Pulmonary artery endothelial cell (primary cell): ENCODE measurements at places on chromosomes 5 and 9. TPM values are rescaled to one million over a fixed set of nuclear protein-coding genes. Genes with fewer than 3 reads are reported as not detected.
A peak's percentile ranks its signal among the peaks of the same experiment; 100 is the strongest.

DNA sequence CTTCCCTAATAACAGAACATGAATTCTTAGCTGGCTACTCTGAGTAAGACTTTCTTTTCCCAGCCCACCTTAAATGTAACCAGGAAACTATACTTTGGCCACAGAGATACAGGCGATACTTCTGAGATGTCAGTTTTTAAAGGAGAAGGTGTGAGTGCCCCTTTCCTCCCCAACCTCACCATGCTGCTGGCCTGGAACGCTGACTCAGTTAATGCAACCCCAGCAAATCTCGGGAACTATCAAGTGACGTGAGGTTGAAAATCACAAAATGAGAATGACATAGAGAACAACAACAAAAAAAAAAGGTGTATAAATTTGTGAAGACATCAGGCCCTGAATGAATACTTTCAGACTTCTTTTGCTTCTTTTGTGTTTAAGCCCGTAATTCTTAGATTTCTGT, 13.7 kb downstream of the ZNF484 start:
- DNase-seq = no peak

DNA sequence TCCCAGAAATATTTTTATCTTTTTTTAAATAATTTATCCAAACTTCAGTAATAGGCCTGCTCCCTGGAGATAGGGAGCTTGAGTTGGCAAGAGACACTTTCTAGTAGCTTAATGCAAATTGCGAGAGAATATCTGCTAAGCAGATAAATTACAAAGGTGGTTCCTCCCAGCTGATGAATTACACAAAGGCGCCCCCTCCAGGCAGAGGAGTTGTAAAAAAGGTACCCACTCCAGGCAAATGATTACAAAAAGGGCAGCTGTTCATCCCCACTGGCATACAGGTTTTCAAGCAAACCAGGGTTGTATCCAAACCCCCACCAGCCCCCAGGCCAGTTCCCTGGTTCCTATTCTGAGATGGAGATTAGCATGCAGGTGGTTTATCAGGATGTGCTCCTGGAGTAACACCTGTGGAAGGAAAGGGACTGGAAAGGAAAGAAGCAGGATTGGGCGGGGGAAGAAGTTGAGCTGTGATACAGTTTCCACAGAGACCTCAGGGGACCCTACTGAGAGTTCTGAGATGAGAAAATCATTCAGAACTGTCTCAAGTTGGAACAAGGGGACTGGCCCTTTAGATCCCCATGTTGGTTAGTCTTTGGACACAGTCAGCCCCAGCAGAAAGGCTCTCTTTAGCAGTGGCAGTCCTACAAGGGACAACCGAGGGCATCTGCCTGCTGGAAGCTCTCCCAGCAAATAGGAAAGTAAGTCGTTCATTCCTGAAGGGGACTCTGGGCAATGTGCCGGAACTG, 25.5 kb downstream of the ESM1 start:
- no peak for DNase-seq

DNA sequence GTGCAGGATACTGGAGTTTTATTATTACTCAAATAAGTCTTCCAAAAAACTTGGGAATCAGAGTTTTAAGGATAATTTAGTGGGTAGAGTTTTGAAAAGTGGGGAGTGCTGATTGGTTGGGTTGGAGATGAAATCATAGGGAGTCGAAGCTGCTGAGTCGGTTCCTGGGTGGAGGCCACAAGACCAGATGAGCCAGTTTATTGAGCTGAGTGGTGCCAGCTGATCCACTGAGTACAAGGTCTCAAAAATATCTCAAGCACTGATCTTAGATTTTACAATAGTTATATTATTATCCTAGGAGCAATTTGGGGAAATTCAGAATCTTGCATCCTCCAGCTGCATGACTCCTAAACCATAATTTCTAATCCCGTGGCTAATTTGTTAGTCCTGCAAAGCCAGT, 804.9 kb upstream of the SEMA6A start:
- DNase-seq = no peak

DNA sequence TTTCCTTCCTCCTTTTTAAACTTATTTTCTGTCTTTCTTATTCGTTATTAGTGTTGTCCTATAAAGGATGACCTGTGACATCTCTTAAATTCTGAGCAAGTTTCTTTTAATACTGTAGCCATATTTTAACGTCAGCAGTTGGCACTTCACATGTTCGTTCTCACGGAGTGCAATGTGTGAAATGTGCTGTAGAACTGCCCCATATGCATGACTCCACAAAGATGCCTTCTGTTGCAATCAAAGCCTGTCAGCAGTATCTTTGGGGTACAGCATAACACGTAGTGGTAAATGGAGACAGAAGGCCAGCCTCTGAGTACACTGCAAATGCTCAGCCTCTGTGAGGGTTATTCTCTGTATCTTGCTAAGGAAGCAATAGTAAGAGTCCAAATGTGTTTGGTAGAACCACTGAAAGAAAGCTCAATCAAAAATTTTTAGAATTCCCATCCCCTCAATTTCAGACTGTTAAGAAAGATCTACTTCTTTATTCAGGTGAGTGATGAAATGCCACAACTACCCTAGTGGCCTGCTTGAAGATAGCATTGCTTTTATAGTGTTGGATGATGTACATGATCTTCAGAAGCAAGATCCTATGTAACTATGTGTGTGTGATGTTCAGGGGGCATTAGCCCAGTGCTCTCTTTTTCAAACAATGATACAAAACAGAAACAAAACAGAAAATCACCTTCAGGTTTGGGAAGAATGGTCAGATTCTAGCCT, 277.7 kb downstream of the TMEM167A start:
- no peak for DNase-seq

DNA sequence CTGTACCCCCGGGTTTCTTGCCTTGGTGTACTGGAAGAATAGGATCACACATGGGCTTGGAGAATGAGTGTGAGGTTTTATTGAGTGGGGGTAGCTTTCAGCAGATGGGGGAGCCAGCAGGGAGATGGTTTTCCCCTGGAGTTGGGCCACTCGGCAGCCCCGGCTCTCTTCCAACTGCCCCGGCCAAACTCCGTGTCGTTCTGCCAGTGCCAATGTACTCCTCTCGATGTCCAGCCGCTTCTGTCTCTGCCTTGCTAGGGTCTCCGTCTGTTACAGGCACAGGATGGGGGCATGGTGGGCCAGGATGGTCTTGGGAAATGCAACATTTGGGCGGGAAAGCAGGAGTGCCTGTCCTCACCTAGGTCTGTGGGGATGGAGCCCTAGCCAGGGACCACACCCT, 7.6 kb upstream of the PLPP6 start:
- no peak for DNase-seq

DNA sequence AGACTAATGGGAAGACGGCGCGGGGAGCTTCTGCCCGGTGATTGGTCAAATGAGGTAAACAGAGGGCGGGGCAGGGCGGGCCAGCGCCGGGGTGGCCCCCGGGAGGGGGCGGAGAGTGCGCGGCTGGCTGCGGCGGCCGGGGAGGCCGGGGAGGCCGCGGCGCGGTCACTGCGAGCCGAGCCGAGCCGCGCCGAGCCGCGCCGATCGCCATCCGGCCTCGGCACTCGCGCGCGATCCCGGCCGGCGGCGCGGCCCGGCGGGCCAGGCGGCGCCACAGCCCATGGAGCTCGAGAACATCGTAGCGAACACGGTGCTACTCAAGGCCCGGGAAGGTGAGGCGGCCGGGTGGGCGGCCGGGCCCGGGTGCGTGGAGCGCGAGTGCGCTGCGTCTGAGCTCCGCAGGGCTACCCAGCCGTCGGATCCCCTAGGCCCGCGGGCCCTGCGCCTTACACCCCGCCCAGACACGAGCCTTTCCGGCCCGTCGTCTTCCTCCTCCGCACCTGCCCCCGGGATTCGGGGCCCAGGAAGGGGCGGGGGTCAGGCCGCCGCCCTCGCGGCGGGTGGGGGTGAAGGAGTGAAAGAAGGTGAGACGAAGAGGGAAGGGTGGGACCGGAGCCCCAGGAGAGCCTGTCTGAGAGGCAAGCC, at the start of gene GRK6:
Gene GRK6, plus strand, starts transcription at position 111 of the 645 bp plus-strand sequence. Its CDS starts 170 bp downstream, at position 281.
- DNase-seq = no peak

GRCh38 chr9:100074093-100074492, 24.7 kb downstream of the ERP44 start:
- no peak for DNase-seq

DNA sequence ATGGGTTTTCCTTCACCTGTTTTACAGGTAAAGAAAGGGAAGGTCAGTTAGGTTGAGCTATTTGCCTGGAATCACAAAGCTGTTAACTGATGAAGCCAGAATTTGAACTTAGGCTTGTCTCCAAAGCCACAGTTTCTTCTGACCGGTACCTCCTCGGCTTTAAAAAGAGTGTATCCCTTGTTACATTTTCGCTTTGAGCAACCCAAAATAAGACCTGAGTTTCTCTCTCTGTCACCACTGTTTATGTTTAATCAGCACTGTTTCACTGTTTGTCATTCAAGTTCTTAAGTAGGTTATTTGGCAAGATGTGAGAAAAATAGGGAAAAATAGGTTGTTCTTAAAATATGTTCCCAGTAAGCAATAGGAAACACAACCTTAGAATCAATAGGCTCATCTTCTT, 84.6 kb downstream of the VCAN start:
- no peak for DNase-seq

DNA sequence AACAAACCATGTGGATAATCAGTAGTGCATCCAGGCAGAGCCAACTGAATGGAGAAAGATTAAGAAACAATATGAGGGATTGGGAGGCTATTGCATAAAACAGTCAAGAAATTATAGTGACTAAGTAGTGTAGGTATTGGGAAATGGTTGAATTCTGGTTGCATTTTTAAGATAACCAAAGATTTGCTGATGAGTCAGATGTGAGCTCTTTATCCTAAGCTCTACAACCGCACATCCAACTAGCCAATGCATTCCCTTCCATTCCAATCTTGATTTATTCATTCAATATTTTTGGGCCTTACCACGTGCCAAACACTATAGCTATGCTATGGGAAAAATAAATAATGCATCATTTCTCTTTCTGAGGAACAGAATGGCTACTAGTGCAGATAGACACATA, 524.5 kb upstream of the RGMB start:
- no peak for DNase-seq

GRCh38 chr5:177449140-177450061, 2.8 kb downstream of the PRR7 start:
- no peak for DNase-seq

GRCh38 chr5:68283766-68284165, 68.2 kb downstream of the PIK3R1 start:
- DNase-seq = no peak

- peak; percentile 2 for DNase-seq
These were observed 584.4 kb upstream of the ACO1 start for GRCh38 chr9:31799953-31800609.

DNA sequence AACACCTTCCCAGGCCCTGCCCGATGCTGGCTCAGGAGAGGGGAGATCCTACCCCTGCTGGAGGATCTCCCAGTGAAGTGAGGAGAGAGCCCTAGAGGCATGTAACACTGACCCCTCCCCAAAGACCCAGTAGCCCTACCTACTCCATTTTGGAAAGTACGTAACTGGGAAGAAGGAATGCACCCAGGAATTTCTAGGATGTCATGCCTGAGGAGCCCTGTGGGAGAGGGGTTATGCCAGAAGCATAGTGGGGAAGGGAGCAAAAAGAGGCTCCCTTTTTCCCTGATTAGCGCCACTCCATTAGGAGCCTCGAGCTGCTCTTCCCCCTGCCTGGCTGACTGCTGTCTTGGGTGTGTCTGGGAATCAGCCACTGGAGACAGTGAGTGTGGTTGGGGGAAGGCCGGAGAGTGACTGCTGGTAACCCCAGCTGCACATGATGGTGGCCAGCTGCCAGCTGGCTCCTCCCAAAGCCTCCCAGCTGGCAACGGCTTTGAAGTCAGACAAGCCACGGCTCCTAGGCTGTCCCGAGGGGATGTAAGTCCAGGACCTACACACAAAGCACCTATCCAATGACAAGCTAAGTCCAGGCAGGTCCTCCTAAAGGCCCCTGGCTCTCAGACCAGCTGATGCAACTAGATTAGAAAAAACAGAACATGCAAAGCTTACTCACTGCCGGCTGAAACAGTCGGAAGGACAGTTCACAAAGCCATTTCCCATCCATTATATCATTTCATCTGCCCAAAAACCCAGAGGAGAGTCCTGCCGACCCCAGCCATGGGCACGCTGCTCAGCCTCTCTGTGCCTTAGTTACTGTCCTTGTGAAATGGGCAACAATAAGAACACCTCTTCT, 136.5 kb upstream of the ABCA1 start:
- peak; percentile 17 for DNase-seq

- no peak for DNase-seq
These were observed 9.4 kb downstream of the FLT4 start for GRCh38 chr5:180639741-180640610.

DNA sequence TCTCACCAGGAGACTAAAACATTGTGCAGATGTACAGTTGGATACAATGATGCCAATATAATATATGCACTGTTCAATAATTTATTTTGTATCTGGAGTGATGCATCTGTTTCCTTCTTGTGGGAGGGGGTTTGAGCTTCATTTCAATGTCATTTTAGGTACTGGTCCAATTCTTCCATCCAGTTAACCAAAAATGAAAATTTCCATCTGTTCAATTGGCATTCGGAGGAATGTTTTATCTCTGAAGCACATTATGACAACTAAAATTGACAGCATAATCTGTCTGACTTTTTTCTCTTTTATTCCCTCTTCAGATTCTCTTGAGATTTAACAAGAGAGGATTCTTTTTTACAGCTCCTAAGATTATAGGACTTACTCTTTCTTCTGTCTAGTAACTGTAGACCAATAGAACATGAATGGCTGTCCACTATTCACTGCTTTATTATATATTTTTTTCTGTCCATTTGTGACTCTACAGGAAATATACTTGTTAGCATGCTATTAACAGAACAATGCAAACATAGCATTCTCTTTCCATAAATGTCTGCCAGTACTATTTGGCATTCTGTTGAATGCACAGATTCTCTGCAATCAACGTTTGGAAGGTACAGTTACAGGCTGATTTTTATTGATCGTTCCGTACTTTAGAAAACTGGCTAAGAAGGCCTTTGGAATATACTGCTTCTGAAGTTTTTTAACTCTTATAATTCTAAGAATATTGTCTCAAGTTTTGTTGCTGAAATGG, 57.8 kb downstream of the NDUFAF2 start:
- DNase-seq = no peak

DNA sequence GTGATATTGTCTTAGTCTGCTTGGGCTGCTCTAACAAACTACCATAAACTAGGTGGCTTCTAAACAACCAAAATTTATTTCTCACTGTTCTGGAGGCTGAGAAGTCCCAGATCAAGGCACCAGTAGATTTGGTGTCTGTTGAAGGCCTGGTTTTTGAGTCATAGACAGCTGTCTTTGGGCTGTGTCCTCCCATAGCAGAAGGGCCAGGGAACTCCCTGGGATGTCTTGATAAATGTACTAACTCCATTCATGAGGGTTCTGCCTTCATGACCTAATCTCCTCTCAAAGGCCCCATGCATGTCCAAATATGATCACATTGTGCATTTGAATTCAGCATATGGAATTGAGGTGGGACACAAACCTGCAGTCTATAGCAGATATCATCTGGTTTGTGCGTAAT, 121.2 kb downstream of the CHSY3 start:
- DNase-seq = no peak

- no peak for DNase-seq
These were observed 76.9 kb downstream of the CDH6 start for GRCh38 chr5:31270396-31270795.

GRCh38 chr9:109600142-109600541, 102.0 kb upstream of the PTPN3 start:
- DNase-seq = no peak

The ELAVL2 gene
- total RNA-seq = 0.07 TPM in 1 of 2 replicates, not detected in the other

The PCDHB4 gene
- 0.04 and 0.07 TPM in 2 replicates for total RNA-seq

The CCDC171 gene
- total RNA-seq = 0.86 and 1.1 TPM in 2 replicates

The FBP1 gene
- 0.95 and 1.5 TPM in 2 replicates for total RNA-seq

The JAKMIP2 gene
- total RNA-seq = under 0.01 TPM in 1 of 2 replicates, not detected in the other

The PNPLA7 gene
- 0.20 and 0.53 TPM in 2 replicates for total RNA-seq

The LCP2 gene
- total RNA-seq = not detected in 2 replicates

The PCDHB15 gene
- total RNA-seq = 0.26 and 0.95 TPM in 2 replicates

The MARVELD2 gene
- total RNA-seq = 4.7 and 9.2 TPM in 2 replicates

The GNA14 gene
- total RNA-seq = 3.2 and 12.6 TPM in 2 replicates

The ENC1 gene
- total RNA-seq = 71.5 and 101 TPM in 2 replicates
